ENCODE measurements at places on chromosomes 7 and 10.
A peak's percentile ranks its signal among the peaks of the same experiment; 100 is the strongest.

DNA sequence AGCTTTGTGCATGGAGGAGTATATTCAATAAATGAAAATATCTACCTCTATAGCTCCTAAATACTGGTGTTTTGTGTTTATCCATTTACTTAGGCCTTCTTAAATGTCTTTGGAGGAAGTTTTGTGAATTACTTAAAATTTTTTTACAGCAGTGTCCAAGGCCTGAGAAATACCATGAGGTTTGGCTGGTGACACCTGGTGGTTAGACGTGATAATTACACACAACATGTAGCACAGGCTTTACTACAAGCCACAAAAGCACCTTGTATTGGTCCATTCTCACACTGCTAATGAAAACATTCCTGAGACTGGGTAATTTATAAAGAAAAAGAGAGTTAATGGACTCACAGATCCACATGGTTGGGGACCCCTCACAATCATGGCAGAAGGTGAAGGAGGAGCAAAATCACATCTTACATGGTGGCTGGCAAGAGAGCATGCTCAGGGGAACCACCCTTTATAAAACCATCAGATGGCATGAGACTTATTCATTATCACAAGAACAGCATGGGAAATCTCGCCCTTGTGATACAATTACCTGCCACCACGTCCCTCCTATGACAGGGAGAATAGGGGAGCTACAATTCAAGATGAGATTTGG, 20.6 kb downstream of the HYAL4 start:
- DNase-seq, result peak; percentile 81

GRCh38 chr7:99123571-99124033, 20.3 kb downstream of the SMURF1 start:
- no peak for DNase-seq

DNA sequence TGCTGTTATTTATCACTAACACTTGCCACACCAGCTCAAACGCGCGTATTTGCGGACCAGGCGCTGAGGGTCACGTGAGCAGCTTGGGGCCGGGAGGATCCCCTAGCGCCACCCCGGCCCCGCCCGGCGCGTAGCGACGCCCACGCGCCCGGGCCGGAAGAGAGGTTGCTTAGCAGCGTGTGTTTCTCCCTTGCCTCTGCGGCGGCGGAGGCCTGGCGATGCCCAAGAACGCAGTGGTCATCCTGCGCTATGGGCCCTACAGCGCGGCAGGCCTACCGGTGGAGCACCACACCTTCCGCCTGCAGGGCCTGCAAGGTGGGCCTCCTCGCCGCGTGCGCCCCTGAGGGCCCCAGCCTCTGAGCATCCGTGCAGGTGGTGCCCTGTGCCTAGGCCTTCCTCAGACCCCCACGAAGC, at the start of gene C10orf53:
Gene C10orf53 (plus strand): TSS at position 172 of the 414 bp plus-strand sequence. CDS start 47 bp downstream, at position 219.
- DNase-seq, result peak; percentile 49

DNA sequence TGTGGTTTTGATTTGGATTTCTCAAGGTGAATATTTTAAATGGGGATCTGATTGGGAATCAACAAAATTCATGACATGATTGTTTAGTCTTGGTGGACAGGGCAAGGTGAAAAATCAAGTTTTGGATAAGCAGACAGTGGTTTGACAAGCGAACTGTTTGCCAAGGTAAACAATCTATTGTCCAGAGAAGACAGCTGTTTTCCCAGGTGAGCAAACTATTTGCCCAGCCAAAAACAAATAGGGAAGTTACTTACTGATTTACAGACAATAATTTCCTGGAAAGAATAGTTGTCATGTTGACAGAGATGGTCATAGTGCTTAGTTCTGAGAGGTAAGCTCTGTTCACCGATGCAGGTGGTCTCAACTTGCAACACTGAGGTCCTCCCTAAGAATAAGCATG, 94.0 kb upstream of the STEAP1B start:
- DNase-seq, result no peak

- no peak for DNase-seq
Measured at GRCh38 chr7:20005081-20005480, 212.1 kb downstream of the MACC1 start.

DNA sequence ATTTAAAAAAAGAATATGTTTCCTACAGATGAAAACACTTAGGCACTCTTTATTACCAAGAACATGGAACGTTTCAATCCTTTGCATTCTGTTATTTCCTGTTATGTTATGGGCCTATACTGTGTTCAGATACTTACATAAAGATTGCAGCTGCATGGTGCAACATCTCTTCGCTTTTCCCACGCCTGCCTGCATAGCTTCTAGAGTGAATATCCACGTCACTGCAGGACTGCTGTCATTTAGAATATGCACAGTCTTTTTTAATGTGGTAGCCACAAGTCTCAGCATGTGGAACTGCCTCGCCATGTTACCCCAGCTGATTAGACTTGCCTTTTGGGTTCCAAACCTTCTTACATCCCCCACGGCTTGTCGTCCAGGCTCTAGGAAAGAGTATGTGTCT, 69.6 kb upstream of the GATA3 start:
- no peak for DNase-seq

- no peak for DNase-seq
Measured at GRCh38 chr7:28355635-28356319, 56.5 kb upstream of the CREB5 start.

GRCh38 chr7:70171369-70171920, 573.2 kb downstream of the AUTS2 start:
- no peak for DNase-seq

DNA sequence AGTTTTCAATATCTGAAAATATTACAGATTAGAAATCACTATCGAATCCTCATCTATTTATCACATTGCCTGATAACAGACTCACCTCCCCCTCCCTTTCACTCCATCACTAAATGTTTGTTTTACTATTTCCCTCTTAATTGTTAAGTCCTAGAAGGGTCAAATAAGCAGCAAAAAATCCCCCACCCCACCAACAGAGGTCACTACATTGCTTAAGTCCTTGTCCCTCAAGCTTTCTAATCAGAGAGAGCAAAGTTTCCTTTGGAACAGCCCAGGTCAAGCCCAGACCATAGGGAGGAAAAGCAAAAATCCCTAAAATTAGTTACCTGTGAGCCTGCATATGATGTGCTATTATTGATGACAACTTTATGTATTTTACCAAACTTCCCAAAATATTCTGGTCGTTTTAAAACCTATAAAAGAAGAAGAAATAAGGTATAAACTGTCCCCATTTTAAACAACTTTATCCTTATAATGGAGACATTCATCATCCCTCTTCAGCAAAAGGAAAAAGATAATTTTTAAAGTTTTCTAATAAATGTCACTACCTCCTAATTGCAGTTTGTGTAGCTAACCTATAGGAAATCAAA, 95.0 kb downstream of the CNOT4 start:
- DNase-seq, result peak; percentile 26

DNA sequence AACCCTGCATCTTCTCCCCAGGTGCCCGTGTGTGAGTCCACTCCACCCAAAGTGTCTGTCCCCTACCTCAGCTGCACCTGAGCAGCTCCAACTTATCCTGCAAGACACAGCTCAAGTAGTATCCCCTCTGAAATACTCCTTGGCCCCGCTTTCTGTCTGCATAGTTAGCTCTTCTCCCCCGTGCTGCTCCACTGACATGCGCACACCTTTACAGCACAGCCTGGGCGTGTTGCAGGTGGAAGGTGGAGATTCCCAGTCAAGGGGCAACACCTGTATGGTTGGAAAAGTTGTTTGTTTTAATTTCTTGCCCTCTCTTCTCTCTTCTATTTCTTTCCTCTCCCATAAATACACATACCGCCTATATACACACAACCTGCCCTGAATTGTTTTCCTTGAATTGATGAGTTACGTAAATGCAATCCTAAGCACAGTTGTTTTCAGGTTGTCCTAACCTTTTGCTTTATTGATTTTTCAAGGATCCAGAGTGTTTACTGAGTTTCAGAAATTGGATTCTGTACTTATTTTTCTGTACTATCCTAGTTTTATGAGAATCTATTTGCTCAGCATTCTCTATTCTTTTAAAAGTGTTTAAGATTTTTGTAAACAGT, 14.9 kb downstream of the MET start:
- no peak for DNase-seq

GRCh38 chr7:138739859-138740258, 38.7 kb upstream of the SVOPL start:
- no peak for DNase-seq

DNA sequence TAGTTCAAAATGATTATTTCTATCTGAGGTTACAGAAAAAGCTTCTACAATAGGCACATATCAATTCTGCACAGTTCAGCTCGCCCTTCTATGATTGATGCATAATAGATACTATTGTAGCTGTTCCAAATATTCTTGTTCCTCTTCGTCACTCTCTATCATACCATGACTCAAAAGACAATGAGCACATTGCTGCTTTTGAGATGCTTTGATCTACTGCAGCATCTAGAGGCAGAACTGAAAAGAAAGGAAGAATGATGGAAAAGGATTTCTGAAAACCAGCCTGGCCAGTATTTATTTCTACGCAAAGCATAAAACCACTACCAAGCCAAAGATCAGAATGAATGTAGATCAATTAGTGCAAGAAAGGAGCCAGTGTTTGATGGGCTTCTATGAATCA, 59.3 kb upstream of the PLXDC2 start:
- DNase-seq, result no peak

- DNase-seq, result peak; percentile 60
Measured at GRCh38 chr10:116742367-116743265, at the start of gene HSPA12A. HSPA12A (minus strand) TSS chr10:116742566; CDS start chr10:116742469, 97 bp downstream.

DNA sequence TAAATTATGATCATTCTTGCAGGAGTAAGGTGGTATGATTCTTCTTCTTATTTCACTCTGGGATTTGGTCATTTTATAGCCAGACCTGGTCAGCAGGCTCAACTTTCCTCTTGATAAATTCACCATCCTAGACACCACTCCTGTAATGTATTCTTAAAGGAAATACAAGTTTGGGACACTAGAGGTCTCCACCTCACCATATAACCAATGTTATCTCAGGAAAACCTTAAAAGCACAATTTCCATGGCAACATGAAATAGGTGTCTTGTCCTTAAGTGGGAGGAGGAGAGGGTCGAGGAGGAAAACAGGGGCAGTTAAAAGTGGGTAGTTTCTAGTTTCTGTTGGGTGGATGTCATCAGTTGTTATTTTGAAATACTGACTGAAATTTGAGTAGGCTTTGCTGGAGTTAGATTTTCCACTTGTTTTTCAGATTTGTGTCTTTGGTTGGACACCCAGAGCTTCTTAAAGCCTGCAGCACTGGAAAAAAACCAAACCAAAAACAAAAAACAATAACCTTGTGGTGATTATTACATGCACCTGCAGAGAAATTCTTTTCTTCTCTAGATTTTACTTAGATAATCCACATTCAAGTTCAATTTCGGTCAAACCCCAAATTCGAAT, 163.1 kb downstream of the PRKCQ start:
- DNase-seq, result peak; percentile 49

DNA sequence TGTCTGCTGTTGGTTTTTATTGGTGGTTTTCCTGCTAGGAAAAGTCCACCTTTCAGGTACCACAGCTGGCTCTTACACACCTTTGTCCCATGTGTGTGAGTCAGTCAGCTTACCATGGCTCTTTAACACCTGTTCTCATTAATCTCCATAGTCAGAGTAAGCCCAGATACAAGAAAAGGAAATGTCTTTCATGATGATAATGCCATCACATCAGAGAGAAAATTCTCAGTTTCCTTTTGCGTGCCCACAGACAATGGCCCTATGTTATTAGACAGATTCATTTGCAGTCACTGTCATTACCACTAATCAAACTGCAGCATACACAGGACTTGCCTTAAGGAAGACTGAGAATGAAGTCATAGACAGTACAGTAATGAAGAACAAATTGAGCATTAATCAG, 1583.6 kb upstream of the LRRTM3 start:
- no peak for DNase-seq

GRCh38 chr10:120431251-120431651, 25.8 kb upstream of the PLPP4 start:
- DNase-seq, result no peak

DNA sequence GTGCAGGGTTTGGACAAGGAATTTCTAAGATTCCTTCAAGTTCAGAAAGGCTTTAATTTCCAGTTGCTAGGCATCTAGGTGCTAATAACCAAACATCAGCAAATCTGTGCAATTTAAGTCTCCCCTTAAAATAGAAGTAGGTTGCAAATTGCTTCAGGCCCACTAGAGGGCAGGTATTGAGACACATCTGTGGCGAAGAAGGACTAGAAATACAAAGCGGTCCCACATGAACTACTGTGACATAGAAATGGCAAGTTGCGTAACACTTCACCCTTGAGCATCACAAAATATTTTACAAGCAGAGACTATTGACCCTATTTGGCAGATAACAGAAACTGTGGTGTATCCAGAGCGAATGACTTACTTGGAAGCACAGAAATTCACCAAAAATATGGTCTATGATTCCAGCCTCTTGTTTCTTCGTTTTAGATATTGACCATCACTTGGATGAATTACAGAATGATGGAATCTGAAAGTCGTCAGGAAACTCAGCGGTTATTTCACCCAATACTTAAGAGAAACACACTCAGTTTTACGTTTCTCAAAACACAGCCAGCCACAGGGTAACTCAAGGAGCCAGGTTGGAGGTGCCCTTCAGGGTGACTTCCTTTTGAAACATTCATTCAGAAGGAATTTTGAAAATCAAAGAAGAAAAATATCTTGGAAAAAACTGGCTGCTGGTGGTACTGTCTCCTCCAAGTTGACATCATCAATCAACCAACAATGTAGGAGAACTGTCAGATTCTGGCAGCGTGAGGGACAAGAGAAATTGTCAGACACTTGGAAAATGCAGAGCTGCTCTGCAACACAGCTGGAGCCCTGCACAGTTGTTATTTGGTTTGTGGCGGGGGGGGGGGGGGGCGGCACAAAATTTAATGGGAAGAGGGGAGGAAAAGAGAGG, 256.3 kb upstream of the MINDY3 start:
- peak; percentile 22 for DNase-seq

GRCh38 chr7:74404741-74405140, 49.0 kb upstream of the GTF2IRD1 start:
- DNase-seq, result no peak

DNA sequence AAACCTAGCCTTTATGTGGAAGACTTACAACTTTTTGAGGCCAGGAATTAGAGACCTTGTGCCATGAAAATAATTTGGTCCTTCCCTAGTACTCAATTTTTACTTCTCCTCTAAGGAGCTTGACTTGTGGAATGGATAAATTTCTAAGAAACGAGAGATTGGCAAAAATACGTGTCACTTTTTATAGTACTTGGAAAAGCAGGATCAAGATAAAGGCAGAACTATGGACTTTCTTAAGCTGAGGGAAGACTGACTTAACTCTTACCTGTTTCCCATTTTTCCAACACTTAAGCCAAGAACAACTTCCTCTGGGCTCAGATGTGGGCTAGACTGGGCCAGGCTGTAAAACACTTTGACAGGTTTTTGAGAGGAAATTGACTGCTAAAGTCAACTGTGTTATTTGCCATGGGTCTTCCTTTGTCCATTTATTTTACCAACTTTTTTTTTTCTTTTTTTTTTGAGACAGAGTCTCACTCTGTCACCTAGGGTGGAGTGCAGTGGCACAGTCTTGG, 2.0 kb upstream of the WBP1L start:
- no peak for DNase-seq

GRCh38 chr10:2994221-2994961, 73.0 kb upstream of the PFKP start:
- DNase-seq, result no peak

DNA sequence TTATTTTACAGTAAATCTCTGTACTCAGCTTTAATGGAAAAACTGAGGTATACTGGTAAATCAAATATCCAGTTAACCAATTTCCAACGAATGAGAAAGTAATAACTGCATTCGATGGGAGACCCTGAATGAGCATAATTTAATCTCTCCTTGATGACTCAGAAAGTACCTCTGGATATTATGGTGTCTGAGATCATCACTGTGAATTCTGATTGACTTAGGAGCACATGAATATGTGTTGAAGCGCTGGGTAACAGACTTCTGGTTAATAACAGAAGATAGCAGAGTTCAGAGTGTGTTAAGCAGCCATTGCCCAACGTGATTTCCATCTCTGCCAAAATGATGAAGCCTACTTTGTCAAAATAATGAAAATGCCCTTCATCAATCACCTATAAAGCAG, 116.6 kb downstream of the NRP1 start:
- DNase-seq, result no peak

Data from kidney capillary endothelial cell (primary cell).